Cardiac septum (tissue), 1 donor: ENCODE measurements at places on chromosomes 5 and 9. TPM values are rescaled to one million over a fixed set of nuclear protein-coding genes. Genes with fewer than 3 reads are reported as not detected.

DNA sequence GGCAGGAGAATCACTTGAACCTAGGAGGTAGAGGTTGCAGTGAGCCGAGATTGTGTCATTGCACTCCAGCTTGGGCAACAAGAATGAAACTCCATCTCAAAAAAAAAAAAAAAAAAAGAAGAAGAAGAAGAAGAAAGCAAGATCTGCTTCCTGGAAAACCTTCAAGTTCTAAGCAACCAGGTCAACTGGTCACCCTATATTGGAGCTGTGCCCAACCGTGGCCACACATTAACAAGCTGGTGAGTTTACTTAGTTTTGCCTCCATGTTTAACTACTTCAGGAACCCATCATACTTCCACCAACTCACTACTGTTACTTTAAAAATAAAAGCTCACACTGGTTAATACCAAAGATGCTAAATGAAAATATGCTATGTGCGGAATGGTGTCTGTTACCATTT lies 12.3 kb upstream of the SKP1 start:
- no peak for DNase-seq

DNA sequence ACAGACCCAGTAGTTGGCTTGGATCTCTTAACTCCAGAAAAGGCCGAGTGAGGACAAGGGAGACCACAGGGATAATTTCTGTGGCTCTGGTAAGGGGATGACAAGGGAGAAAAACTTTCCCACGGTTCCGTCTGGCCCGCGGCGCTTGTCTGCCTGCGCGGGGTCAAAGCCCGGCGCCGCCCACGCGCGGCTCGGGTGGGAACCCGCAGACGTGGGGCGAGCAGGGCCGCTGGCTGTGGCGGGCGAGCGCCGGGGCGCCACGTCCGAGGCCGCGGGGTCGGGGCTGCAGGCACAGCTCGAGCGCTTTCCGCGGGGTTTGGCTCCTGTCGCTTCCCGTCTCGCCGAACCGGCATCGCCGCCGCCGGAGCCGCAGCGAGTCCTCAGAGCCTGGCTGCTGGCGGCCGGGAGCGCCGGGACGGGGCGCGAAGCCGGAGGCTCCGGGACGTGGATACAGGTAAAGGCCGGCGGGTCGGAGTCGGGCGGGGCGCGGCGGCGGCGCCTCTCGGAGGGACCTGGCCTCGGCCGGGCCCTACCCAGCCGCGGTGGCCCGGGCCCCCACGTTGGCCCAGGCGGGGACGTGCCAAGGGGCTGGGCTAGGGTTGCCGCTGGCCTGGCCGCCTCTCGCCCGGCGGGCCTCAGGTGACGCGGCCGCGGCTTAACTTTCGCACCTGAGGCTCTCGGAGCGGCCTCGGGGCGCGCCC lies at the start of gene RNF180:
Gene RNF180, plus strand, starts transcription at position 344 of the 701 bp plus-strand sequence. CDS start 34,965 bp downstream, outside the sequence.
- DNase-seq, result no peak

GRCh38 chr9:21481470-21482056 lies 550 bp downstream of the IFNE start:
- no peak for DNase-seq

DNA sequence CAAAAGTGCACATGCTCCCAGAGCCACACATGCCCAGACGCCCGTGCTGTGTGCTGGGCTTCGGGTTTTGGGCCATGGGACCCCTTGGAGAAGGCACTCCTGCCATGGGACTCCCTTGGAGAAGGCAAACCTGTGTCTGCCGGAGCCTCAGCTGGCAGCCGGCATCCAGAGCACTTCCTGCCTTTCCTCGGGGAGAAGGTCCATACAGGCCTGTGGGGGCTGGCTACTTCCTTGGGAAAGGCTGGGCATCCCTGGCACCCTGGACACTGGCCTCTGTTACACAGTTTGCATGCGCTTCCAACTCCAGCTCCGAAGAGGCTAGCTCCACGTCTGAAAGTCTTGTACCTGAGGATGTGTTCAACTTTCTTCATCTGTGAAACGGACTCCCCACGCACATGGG lies 14.7 kb upstream of the IRX4 start:
- DNase-seq, result no peak

Gene ENTREP1
- total RNA-seq, result 25.1 TPM

DNA sequence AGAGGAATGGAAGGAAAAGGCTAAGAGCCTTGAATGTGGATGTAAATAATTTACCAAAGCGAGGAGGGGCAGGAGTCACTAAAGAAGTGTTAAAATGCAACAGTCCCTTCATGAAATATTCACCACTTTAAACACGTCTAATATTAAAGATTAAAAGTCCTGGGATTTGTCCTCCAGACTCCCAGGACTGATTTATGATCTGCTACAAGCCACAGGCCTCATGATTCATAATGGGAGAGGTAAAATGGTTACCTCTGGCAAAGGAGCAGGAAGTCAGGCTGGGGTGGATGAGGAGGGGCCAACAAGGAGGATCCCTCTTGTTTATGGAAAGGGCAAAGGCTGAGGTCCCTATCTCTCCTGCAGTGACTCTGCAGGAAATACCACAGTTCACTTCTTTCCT lies 292.4 kb downstream of the TRIM32 start:
- no peak for DNase-seq

Gene TMCO6
- 3.6 TPM for total RNA-seq

Gene CENPP
- 3.5 TPM for total RNA-seq
